NCI-H2171 treated with DMSO at 0.1 percent for 48 hours (cell line): ENCODE measurements at places on chromosomes 5 and 9.
A peak's percentile ranks its signal among the peaks of the same experiment; 100 is the strongest.

- DNase-seq, result peak; percentile 4
Observed at GRCh38 chr9:29129763-29130162, 1556.5 kb upstream of the C9orf72 start.

GRCh38 chr9:21392270-21392669 is 7.1 kb upstream of the IFNA2 start:
- no peak for DNase-seq

- no peak for DNase-seq
Observed at GRCh38 chr9:122402874-122403273, 32.0 kb downstream of the PTGS1 start.

GRCh38 chr9:93316726-93317494 is 133.0 kb downstream of the WNK2 start:
- DNase-seq, result no peak

DNA sequence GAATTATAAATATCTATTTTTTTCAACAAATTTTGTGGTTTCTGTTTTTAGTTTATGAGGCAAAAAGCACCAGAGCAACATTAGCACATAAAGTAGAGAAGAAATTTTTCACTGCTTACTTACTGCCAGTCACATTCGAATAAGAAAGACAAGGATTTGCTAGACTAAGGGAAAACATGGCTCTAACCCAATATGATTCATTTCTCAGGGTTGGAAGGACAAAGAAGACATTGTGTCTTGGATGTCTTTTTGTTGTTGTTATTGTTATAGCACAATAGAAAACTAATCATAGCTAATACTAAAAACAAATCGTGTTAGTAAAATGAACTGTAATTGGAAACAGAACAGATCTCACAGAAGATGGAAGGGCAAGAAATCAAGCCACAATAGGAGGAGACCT is 90.9 kb upstream of the SLCO6A1 start:
- DNase-seq, result no peak

GRCh38 chr9:37293664-37294524 is 128.6 kb upstream of the GRHPR start:
- peak; percentile 62 for DNase-seq

- DNase-seq, result peak; percentile 24
Observed at GRCh38 chr9:36218411-36218901, 27.7 kb downstream of the CLTA start.

DNA sequence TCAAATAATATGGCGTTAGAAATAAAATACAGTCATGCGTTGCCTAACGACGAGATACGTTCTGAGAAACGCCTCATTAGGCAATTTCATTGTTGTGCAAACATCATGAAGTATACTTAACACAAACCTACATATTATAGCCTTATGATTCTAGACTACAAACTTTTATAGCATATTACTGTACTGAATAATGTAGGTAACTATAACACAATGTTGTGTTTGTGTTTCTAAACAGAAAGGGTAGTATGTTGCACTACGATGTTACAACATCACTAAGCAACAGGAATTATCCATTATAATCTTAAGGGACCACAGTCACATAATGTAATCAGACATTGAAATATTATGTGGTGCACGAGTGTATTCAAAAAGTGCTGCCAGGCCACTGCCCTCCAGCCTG is 3.0 kb upstream of the SMC2 start:
- DNase-seq, result no peak

DNA sequence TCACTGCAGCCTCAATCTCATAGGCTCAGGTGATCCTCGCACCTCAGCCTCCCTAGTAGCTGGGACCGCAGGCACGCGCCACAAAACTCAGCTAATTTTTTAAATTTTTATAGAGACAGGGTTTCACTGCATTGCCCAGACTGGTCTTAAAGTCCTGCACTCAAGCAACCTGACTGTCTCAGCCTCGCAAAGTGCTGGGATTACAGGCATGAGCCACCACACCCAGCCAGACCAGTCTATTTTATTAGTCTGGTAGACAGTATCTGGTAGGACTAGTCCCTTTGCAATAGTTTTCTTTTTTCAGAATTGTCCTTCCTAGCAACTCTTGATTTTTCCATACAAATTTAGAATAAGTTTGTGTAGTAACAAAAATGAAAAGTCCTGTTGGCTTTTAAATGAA is 14.1 kb upstream of the GPR150 start:
- DNase-seq, result no peak

GRCh38 chr9:107281922-107282667 is 984 bp upstream of the RAD23B start:
- DNase-seq, result no peak

- no peak for DNase-seq
Observed at GRCh38 chr9:90343366-90343765, 299.3 kb downstream of the DIRAS2 start.

- DNase-seq, result no peak
Observed at GRCh38 chr5:163534492-163535094, 29.2 kb downstream of the MAT2B start.

- DNase-seq, result peak; percentile 13
Observed at GRCh38 chr5:119752921-119753886, 123.8 kb downstream of the FAM170A start.

DNA sequence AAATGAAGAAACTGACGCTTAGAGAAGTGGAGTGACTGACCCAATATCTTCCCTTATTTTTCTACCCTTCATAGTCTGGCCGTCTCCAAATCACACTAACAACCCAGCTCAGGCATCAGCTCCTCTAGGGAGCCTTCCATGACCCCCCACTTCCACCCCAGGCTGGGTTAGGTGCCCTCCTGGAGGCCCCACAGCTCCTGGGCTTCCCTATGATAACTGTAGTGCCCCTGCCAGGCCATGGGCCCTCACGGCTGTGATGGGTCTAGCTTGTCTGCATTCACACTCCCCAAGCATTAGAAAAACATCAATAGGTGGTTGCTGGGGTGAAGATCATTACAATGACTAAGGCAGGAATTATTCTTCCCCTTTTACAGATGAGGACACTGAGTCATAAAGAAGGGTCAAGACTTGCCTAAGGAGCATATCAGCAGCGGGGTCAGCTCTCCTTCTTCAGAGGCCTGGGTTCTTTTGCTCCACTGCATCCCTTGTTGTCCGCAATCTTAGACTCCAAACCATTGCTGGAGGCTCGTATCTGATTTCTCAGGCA is 7.3 kb downstream of the CORO2A start:
- DNase-seq, result no peak

- DNase-seq, result no peak
Observed at GRCh38 chr5:137262818-137263217, 236.3 kb downstream of the SPOCK1 start.

DNA sequence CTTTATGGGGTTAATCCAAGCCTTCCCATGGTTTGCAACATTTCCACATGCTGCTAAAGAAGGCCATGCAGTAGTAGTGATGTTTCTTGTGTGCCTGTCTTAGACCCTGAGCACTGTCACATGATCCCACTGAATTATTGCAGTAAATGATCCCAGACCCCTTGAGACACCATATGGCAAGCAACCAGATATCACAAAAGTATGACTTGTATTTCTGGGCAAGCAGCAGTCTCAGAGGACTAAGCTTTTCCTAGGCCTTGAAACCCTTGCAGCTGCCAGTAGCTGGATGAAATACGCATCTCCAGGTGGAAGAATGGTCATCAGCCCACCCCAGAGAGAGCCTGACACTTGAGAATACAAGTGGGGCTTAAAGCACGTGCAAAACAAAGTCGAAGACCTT is 41.8 kb downstream of the CDO1 start:
- peak; percentile 91 for DNase-seq

GRCh38 chr5:891117-891836 is 1.3 kb downstream of the BRD9 start:
- DNase-seq, result no peak

DNA sequence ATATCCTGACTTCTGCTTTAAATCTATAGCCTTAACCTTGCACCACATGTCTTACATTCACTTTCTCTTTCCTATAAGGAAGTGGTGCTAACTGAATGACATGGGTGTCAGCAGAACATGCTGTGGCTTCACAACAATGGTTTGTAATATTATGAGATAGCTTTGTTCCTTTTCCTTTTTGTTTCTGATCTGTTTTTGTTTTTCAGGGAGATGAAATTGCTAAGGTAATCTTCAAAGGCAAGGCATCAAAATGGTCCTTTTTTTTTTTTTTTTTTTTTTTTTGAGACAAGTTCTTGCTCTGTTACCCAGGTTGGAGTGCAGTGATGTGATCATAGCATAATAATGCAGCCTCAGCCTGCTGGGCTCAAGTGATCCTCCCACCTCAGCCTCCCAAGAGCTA is 53.6 kb upstream of the RANBP6 start:
- no peak for DNase-seq

DNA sequence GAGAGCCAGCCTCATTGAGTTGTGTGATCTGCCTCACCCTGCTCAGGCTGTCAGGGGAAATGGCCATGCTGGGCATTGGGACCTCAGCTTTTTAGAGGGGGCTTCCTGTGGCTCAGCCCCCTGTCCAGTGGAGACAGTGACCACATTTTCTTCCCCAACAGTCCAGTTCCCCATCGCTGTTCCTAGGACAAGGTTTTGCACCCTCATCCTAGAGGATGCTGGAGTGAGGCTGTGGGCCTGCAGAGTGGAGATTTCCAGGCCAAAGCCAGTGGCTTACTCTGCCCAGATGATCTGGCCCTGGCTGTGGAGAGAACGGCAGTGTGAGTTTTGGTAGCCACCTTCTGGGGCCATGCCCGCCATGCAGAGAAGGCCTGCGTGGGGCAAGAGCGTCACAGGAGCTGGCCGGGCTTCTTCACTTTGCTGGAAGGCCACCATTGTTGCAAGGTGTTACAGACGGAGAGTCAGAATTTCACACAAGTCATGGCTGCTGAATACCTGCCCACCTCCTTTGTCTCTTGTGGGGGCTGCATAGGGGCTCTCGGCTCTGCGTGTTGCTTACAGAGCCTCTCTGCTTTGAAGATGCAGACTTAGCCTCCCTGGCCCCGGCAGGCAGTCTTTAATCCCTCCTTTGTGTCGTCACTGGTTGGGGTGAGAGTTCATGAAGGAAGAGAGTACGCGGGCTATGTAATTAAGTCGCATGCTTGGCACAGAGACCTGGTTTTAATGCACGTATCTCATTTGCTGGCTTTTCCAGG is 35.2 kb upstream of the PITX1 start:
- no peak for DNase-seq

GRCh38 chr5:177307544-177308363 is 3.9 kb downstream of the MXD3 start:
- no peak for DNase-seq

- DNase-seq, result no peak
Observed at GRCh38 chr5:128466554-128466953, 71.5 kb downstream of the FBN2 start.

- no peak for DNase-seq
Observed at GRCh38 chr9:36345103-36345846, 54.8 kb downstream of the RNF38 start.

- DNase-seq, result no peak
Observed at GRCh38 chr5:103942587-103943186, 380.1 kb upstream of the NUDT12 start.
